ENCODE measurements at places on chromosomes 13 and 19. TPM values are rescaled to one million over a fixed set of nuclear protein-coding genes. Genes with fewer than 3 reads are reported as not detected.

DNA sequence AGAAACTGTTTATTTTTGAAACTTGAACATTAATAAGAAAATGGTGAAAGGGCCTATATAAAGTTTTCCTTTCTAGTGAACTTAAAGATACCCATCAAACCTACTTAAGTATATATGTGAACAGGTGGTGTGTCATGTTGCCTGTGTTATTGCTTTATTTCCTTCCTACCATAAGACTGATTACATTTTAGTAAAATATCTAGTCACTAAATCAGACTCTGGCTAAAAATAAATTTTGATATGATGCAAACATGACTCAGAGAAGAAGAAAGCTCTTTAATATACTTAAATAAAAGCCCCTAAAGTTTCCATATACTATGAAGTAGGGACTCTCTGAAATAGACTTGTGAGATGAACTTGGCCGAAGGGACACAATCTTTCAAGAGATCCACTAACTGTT lies 35.1 kb upstream of the FBXL3 start:
- ATAC-seq: no peak

DNA sequence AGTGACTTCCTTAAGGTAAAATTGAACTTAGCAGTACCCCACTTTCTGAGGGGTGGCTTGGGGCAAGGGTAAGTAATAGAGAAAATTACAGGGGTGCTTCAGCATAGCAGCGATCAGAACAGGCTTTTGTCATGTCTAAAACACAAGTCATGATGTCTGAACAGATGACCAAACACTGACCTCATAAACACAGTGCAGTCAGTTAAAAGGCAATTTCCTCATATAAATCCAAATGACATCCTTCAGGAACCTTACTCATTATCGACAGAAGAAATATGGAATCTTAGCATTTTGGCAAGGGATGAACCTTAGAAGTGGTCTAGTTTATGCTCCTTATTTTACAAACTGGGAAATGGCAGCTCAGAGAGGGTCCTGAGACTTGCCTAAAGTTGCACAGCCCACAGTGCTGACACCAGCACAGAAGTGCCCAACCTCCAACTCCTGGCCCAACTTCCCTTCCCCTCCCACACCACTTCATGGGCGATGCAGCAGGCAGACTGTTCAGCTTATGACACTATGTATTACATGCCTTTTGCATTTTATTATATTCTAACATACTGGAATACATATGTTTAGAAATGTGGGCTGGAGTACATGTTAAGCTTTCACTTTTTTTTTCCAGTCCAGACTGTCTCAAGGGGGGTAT lies 3.6 kb downstream of the GJA3 start:
- ATAC-seq: no peak

- ATAC-seq: no peak
Observed at GRCh38 chr13:50052478-50052877, 37.2 kb downstream of the KCNRG start.

DNA sequence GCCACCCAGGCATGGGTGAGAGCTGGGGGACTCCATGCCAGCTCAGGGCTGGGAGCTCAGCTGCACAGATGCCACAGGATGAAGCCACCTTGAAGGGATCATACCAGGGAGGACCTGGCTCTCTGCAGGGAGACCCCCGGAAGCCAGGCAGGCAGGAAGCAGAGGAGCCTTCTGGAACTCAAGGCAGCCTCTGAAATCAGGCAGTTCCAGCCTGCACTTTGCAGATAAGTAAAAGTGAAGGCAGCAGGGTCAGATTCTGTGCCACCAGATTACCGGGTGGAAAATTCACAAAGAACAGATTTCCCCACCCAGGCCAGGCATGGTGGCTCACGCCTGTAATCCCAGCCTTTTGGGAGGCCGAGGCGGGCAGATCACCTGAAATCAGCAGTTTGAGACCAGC lies 2.5 kb downstream of the TMEM259 start:
- no peak for ATAC-seq

DNA sequence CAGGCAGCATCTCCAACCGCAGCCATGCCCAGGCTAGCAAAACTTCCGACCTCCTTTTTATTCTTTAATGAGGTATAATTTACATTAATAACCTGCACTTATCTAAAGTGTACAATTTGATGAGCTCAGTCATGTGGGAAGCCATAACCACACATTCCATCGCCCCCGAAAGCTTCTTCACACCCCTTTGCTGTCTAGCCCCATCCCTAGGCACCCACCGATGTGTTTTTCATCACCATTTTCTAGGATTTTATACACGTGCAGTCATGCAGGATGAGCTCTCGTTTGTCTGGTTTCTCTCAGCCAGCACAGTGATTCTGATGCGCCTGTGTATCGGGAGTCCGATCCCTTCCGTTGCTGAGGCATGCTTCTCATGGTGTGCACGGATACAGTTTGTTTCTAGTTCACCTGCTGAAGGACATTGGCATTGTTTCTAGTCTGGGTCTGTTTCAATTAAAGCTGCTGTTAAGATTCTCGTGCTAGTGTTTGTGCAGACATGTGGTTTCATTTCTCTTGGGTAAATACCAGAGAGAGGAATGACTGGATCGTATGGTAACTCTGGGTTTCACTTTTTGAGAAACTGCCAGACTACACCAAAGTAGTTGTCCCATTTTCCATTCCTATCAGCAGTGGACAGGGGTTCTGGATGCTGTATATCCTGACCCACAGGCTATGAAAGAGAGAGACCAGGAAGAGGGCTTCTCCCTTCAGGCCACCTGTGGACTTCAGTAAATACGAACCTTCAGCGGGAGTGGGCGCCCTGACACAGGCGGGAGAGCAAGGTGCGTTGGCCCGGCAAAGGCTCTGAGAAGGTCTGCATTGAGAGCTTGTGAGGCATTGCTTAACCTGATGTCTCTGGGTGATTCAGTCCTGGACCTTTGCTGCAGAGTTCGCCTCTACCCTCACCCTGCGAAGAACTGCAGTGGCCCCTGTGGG lies 4.9 kb downstream of the AP1M1 start:
- peak; percentile 30 for ATAC-seq

CABP5 gene
- not detected for total RNA-seq

CACNG8 gene
- total RNA-seq: not detected

Data from activated T-helper 17 cell treated with anti-CD3 and anti-CD28 coated beads, Interleukin-2, amount 50 U/mL, for 72 hours (primary cell).